ENCODE measurements at places on chromosomes 3 and 15.

GRCh38 chr3:57512166-57512565 is 32.0 kb downstream of the DNAH12 start:
- no peak for DNase-seq

DNA sequence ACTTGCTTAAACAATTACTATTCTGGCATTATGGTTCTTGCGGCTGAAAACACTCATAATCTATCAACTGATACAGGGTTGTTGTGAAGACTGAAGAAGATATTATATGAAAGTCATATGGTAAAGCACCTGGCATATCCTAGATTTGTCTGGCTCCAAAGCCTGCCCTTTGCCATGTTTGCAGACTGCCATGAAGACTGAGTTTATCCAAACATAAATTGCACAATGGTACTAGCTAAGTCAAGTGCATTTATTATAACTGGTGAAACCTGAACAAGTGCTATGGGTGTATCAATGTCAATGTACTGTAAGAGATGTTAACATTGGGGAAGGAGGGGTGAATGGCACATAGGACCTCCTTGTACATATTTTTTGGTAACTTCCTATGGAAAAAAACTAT is 87.4 kb upstream of the MEX3B start:
- DNase-seq = no peak

- DNase-seq = no peak
These were observed 106.6 kb upstream of the SEMA6D start for GRCh38 chr15:47610736-47611135.

DNA sequence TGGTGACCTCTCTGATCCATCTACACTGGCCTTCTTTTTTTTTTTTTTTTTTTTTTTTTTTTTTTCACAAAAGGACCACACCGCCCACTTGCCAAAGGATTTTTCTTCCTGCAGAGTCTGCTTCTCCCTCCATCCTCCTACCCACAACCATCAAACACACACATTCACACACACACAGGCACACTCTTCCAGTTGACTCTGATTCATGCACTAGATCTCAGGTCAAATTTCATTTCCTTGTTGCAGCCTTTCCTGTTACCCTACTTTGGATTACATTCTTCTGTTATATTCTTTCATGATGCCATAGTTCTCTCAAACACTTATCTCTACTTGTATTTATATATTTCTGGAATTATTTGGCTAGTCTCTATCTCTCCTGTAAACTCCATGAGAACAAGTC is 133.9 kb downstream of the STAC start:
- DNase-seq = no peak

GRCh38 chr15:89647191-89647851 is 7.9 kb downstream of the KIF7 start:
- DNase-seq = peak; percentile 45

DNA sequence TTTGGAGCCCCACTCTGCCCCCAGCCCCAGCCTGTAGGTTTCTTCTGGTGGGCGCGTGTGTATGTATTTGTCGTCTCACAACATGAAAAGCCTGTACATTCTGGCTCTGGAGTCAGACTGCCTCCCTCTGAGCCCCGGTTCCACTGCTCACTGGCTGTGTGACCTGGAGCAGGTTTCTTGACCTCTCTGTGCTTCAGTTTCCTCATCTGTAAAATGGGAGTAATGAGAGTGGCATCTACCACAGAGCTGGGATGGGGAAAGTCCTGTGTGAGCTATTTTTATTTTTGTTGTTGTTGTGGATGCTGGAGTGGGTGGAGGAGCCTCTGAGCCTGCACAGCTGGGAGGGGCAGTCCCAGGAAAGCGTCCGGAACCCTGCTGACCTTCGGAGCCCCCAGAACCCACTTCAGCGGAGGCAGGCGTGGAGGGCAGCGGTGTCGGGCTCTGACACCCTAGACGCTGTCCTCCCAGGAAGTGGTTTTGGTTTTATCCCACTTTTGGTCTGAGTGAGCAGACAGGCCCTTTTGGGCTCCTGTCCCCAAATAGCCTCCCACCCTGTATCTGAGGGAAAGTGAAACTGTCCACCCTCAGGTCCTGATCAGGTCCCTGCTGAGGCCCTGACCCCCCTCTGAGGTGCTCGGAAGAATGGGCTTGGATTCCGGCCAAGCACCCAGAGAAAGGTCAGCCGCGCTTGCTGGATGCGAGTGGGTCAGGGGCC is 103.5 kb downstream of the CHSY1 start:
- no peak for DNase-seq

- no peak for DNase-seq
These were observed 48.7 kb downstream of the NMNAT3 start for GRCh38 chr3:139629033-139629432.

DNA sequence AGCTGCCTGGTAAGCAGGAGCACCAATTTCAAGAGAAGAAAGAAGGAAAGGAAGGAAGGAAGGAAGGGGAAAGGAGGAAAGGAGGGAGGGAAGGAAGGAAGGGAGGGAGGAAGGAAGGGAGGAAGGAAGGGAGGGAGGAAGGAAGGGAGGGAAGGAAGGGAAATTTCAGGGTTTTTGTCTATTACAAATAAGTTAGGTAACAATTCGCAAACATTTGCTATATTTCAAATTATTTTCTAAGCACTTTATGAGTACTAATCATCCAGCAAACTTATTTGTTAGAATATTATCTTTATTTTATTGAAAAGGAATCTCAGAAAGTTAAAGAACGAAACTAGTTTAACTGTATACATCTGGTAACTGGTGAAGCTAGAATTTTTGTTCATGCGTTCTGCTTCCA is 921.7 kb downstream of the TBL1XR1 start:
- no peak for DNase-seq

GRCh38 chr3:143644370-143645089 is 203.7 kb downstream of the SLC9A9 start:
- DNase-seq = peak; percentile 20

- DNase-seq = no peak
These were observed 79.4 kb downstream of the SNRK start for GRCh38 chr3:43365601-43366305.

- no peak for DNase-seq
These were observed 3.1 kb downstream of the NSUN3 start for GRCh38 chr3:94065819-94066480.

GRCh38 chr15:40314723-40315276 is 7.1 kb upstream of the PLCB2 start:
- DNase-seq = no peak

DNA sequence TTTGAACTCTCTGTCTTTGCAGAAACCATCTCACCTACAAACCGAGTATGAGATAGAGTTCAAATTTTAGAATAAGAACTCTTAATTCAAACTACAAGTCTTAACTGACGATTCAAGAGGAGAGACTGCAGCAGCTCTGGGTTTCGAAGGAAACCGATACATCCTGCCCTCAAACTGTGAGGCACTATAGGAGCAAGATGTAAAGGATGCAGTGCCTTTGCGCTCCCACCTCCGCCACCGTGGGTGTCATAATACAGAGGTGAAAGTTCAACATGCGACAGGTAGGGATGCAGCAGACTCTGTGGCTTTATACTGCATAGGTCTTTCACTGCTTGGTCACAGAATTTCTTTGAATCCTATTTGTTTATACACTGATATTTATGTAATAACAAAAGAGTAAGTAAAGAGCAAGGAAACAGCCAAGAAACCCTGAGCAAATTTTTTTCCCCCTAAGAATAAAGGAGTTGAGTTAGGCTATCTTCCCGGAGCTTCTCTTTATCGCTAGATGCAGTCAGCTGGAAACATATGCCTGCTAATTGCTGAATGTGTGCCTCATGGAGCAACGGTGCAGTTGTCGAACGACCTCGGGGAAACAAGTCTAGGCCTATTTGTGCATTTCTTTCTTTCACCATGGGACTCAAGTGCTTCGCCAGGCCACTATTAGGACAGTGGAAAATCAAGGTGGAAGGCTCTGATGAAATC is 1097.6 kb upstream of the CFAP20DC start:
- DNase-seq = peak; percentile 4

- DNase-seq = peak; percentile 53
These were observed 10.4 kb downstream of the SLC12A8 start for GRCh38 chr3:125202197-125202596.

DNA sequence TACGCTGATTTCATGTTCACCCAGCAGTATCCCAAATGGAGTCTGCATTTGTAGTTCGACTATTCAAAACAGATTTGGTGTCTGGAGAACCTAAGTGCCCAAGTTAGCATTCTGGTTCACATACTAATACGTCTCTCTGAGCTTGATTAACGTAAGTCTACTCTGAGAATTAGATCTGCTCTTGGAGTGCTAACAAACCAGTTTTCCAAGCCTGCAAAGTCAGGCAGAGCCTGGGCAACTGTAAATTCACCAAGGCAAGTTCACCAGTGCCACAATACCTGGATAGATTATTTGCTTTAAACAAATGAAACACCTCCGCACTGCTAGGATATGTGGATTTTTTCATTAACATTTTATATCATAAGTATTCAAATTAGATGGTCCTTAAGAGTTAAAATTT is 912.6 kb downstream of the ROBO1 start:
- no peak for DNase-seq

DNA sequence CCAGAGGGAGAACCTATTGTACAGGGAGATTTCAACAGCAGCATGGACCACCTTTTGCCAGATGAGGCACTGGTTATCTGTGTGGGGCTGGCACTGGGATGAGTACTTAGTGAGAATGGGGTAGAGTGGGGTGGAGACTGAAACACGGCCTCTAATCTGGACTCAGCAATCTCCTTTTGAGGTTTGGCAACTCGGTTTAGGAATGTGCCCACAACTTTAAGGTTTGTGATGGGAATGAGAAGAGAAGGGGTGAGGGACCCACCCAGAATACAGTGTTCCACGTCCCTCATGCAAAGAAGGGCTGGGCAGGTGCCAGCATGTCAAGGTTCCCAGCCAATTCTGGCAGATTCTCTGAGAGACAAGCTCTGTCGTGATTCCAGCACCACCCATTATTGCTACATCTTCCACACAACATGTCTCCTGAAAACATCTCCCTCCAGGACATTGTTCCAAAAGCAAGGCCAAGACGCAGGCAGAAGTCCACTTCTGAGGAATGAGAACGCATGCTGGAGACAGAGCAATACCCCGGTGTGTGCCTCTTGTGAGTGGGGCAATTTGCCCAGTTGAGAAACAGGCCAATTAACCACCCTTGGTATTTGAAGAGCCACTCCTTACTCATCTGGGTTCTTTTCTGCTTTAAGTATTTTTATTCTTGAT is 37.5 kb upstream of the CCR4 start:
- DNase-seq = no peak

DNA sequence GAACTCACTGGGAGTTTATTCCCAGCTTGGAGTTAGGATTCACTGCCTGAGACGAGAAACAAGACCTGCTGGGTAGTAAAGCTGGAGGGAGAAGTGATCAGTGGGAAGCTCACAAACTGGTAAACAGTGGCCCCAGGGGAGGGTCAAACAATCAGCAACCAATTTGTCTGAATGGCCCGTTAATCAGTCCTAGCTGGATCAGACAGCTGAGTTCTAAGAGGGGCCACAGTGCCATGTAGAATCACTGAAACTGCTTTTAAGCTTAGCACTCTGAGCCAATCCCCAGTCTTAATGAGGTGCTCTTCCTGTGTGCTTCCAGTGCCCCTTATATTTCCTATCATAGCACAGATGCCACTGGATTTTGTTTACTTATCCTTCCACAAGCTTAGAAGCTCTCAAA is 591.7 kb downstream of the RSL24D1 start:
- no peak for DNase-seq

- DNase-seq = no peak
These were observed 251.8 kb downstream of the MAGI1 start for GRCh38 chr3:65786890-65787289.

DNA sequence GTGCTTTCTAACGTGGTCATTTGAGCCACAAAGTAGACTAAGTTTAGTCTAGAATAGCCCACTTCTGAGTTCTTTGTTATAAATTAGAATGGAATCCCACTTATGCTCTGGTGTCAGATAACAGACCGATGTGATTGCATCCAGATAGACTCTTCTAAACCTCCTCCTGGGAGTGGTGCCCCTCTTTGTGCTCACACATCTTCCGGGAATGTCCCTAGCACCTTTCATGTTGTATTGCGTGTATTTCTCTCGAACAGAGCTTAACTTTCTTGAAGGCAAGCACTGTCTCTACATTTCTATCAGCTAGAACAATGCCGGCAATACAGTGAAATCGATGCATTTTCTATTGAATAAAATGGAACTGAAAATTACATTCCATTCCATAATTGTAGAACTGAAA is 23.0 kb downstream of the CP start:
- DNase-seq = no peak

DNA sequence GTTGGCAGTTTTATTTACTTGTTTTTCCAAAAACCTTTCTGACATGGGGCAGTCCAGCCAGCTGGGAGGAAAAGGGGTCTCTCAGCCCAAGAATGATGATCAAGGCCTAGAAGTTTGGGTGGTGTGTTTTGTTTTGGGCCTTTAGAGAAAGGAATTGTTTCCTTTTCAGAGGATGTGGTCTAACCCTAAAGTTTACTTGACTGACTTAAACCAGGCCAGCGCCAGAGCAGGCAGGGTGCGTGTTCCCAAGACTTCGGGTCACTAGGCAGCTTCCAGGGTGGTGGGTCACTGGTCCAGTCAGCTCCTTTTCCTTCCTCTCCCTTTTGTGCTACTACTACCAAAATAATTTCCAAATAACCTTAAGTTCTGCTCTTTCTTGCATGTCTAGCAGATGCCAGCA is 4.9 kb downstream of the FLNB start:
- DNase-seq = no peak

- DNase-seq = no peak
These were observed 14.9 kb downstream of the ACOX2 start for GRCh38 chr3:58521917-58522631.

DNA sequence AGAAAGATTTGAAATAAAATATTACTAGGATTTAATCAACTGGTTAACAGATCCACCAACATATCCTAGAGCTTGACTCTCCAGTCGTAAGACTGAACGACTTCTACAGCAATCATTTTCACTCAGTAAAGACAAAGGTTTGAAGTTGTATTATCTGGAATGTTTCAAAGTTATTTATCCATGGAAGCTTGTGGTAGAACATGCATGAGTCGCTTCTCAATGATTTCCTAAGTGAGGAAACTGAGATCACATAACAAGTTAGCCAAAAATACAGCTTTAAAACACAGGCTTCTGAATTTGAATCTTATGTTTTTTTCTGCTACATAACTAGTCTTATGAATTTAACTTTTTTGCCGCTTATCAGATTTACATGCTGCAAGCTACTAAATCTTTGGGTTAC is 241.8 kb downstream of the FOXP1 start:
- DNase-seq = no peak

DNA sequence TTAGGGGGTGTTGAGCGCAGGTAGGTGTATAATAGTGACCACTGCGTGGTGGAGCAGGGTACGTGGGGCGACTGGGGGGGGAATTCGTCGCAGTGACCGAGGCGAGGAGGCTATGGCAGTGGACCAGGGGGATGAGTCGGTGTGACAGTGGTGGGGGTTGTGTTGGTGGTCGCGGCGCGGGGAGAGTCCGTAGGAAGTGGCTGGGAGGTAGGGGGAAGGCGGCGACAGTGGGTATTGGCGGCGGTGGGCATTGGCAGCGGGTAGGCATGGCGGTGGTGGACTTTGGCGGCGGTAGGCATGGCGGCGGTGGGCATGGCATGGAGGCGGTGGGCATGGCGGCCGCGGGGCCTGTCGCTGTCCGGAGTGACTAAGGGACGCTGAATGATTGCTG is 739 bp downstream of the SNRPN start:
- peak; percentile 0 for DNase-seq

GRCh38 chr3:46860017-46860809 is 3.0 kb downstream of the MYL3 start:
- DNase-seq = no peak

- peak; percentile 75 for DNase-seq
These were observed 18.0 kb upstream of the LOXL1 start for GRCh38 chr15:73908030-73908821.

- DNase-seq = no peak
These were observed 22.4 kb downstream of the PAQR5 start for GRCh38 chr15:69320977-69321554.

GRCh38 chr3:135155228-135155627 is 360.2 kb downstream of the EPHB1 start:
- DNase-seq = no peak

GRCh38 chr3:9070961-9071360 is 107.7 kb upstream of the RAD18 start:
- no peak for DNase-seq

Measured in CD8-positive, alpha-beta T cell (primary cell).